Thoracic aorta (tissue), 2 donors: ENCODE measurements at places on chromosomes 3 and 15.

GRCh38 chr15:89770041-89770440, 6.1 kb upstream of the MESP2 start:
- no peak for DNase-seq

DNA sequence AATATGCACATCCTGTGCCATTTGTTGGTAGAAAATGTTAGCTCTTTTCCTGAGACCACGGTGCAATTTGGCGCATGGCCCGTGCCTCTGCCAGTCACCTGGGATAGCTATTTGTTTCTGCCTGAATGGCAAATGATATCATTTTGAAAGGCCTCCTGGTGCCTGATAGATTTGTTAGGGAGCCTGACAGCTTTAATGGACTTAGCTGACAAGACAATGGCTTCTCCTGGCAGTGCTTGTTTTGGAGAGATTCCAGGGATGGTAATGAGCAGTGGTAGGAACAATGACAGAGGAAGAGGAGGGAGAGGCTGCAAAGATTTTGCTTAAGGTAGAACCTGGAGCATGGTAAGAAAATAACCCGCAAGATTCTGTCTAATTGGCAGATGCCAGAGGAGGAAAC, 268.5 kb downstream of the CLSTN2 start:
- no peak for DNase-seq

GRCh38 chr3:45153658-45154437, 7.7 kb upstream of the CDCP1 start:
- no peak for DNase-seq

GRCh38 chr3:101300073-101300472, 20.3 kb downstream of the IMPG2 start:
- no peak for DNase-seq

- no peak for DNase-seq
These were observed 39.8 kb downstream of the CYP19A1 start for GRCh38 chr15:51298620-51299019.

- DNase-seq, result no peak
These were observed 47.5 kb downstream of the ASTE1 start for GRCh38 chr3:130979117-130979516.
